ENCODE measurements at places on chromosomes 11 and 22.
A peak's percentile ranks its signal among the peaks of the same experiment; 100 is the strongest.

DNA sequence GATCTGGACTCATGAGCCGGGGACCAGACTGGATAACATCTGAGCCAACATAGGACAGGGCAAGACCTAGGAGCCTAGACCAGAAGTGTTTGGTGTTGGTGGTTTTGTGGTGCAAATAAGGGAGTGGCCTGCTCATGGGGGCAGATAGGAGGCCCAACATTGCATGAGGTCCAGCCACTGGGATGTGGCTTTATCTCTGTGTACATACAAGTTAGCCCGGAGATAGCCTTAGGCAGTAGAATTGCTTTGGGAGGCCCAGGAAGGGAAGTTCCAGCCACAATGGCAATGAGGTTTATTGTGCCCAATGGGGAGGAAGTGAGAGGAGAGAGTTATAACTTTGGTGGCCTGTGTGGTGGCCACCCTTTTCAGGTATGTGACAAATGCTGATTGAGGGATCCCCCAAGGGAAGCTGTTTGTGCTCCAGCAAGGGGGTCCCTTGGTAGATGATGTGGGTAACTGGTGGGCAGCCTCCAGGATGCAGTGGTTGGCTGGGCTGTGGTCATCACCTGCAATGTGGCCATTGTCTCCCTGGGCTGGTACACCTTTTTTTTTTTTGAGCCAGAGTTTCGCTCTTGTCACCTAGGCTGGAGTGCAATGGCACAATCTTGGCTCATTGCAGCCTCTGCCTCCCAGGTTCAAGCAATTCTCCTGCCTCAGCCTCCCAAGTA, 6.4 kb downstream of the LMO2 start:
- H3K27me3 ChIP-seq = peaks cover 31% of the 10 kb centered on the region
- no peaks in the 10 kb centered on the region for H3K4me1 ChIP-seq
- DNase-seq = no peak
- no peaks in the 10 kb centered on the region for H3K36me3 ChIP-seq

DNA sequence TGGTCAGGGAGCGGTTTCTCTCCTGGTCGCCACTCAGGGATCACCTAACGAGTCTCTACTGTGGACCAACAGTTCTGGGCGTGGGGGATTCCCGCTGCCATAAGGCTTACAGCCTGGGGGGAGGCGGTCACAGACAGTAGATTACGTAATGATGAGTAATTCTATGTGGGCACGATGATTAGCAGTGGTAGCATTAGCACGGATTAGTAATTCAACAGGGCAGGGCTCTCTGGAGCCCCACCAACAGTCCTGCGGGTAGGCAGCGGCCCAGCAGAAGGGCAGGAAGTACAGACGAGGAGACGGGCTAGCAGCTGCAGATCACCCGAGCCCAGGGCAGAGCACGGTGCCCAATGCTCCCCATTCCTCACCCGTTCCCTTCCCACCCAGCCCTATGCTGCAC, 3.6 kb downstream of the SHISAL1 start:
- DNase-seq = peak; percentile 43
- no peaks in the 10 kb centered on the region for H3K27me3 ChIP-seq
- peaks cover 54% of the 10 kb centered on the region for H3K4me1 ChIP-seq
- peak overlapping the region; percentile 80 for H3K27ac ChIP-seq
- H3K4me3 ChIP-seq = no peak overlapping the region

DNA sequence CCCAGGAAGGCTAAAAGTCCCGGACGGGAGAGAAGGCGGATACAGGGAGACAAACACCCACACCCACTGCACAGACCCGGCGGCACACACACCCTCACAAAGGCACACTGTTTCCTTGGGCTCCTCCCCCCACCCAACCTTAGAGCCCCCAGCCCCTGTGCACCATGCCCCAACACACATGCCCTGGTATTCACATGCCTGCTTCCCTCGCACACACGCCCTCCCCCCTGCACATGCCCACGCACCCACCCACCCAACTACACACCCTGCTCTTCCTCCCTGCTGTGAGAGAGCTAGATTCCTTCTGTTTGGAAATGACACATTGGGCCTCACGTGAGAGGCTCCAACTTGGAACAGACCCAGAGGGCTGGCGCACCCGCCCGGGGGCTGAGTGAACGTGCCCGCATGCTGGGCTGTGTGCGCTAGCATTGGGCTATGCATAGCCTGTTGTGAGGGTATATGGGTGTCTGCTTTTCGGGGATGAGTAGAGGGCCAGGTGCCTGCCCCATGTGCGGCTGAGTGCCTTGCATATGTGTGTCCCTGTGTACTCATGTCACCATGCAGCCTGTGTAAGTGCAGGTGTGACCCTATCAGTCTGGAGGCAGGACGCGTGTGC, 518 bp upstream of the CHRM1 start:
- peaks cover 35% of the 10 kb centered on the region for H3K4me1 ChIP-seq
- H3K27me3 ChIP-seq = peaks cover 53% of the 10 kb centered on the region
- no peak overlapping the region for H3K27ac ChIP-seq
- no peak overlapping the region for H3K4me3 ChIP-seq
- peak; percentile 35 for DNase-seq

DNA sequence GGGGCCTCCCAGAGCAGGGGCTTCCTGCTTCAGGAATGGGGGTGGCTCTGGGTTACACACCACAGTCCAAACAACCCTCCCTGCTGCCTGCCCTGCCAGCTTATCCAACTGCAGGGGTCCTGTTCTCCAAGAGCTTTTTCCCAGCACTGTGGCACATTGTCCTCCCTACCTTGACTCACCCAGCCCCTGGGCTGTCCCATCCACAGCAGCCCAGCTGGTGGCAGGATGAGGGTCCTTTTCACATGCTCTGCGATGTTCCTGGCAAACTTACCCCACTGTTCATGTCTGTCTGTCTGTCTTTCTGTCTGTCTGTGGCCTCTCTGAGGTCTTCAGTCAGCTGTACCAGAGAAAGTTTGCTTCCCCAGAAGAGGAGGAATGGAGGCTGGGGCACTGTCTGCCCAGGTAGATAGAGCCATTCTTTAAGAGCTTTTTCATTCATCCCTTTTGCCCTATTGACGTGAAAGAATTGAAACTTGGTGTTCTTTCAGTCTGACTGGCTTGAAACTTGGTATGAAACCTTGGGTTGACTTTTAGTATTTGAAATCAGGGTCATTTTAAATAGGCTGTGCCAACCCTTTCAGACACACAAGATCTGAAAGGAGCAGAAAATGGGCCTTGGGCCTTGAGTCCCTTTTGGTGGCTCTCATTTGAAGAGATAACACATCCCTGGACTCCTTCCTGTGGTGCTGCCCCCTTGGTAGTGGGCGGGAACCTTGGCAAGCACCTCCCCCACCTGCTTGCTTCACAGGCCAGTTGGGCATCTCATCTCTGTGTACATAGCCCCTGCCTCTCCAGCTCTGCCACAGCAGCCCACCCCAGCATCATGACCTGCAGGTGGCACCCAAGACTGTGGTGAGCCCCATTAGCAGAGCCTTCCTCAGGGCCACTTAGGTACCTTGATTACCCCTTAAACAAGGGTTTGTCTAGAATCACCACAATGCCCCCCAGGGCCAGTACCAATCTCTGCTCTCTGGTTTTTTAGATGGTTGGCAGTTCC, 74.6 kb upstream of the SUSD2 start:
- peak overlapping the region; percentile 48 for H3K27ac ChIP-seq
- peaks cover 2% of the 10 kb centered on the region for H3K36me3 ChIP-seq
- H3K4me1 ChIP-seq = peaks cover 14% of the 10 kb centered on the region
- peak; percentile 28 for DNase-seq
- H3K4me3 ChIP-seq = no peak overlapping the region
- H3K27me3 ChIP-seq = no peaks in the 10 kb centered on the region

GRCh38 chr11:117953024-117953671, 23.9 kb upstream of the TMPRSS13 start:
- no peak overlapping the region for H3K27ac ChIP-seq
- H3K4me3 ChIP-seq = no peak overlapping the region
- H3K4me1 ChIP-seq = peaks cover 15% of the 10 kb centered on the region
- no peak for DNase-seq

- H3K27ac ChIP-seq = no peak overlapping the region
- no peak overlapping the region for H3K4me3 ChIP-seq
- DNase-seq = no peak
- H3K27me3 ChIP-seq = no peaks in the 10 kb centered on the region
Measured at GRCh38 chr11:79510960-79511359, 70.1 kb upstream of the TENM4 start.

GRCh38 chr11:10492084-10492483, 37.0 kb downstream of the AMPD3 start:
- no peaks in the 10 kb centered on the region for H3K36me3 ChIP-seq
- H3K27ac ChIP-seq = no peak overlapping the region
- DNase-seq = no peak

DNA sequence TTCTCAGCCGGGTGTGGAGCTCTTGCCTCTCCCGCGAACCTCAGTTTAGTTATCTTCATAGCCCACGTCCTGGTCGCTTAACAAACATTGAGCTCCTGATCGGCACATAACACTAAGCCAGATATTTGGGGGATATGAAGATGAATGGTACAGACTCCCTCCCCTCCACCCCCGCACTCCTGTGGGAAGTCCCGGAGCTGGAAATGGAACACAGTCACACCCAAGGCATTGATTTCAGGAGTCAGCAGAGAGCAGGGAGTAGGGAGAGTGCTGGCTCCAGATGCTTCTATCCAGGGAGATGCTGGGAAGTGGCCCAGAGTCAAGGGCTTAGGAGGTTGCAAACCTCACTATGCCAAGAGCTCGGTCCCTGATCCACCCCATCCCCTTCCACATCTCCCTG, 26.1 kb upstream of the CABP7 start:
- no peak overlapping the region for H3K4me3 ChIP-seq
- H3K36me3 ChIP-seq = peaks cover 3% of the 10 kb centered on the region
- no peaks in the 10 kb centered on the region for H3K27me3 ChIP-seq
- no peak for DNase-seq
- H3K27ac ChIP-seq = no peak overlapping the region

DNA sequence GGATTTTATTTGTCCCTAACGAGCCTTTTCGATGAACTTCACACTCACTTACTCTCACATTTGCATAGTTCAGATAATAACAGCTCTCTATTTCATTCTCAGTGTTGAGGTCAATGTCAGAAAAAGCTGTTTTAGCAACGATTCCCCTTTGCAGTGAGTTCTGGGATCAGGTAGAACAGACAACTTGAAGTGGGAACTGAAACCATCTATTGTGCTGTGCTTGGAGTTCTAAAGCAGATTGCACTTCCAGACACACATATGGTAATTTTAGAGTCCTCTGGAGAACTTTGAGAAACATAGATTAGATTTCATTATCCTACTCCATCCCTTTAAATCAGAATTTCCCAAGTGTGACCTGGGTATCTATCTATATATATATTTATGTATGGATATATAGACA, 124.6 kb upstream of the BLID start:
- no peaks in the 10 kb centered on the region for H3K36me3 ChIP-seq
- no peak overlapping the region for H3K27ac ChIP-seq
- no peaks in the 10 kb centered on the region for H3K27me3 ChIP-seq
- H3K4me3 ChIP-seq = no peak overlapping the region

GRCh38 chr11:66221726-66222236, 46.7 kb upstream of the RAB1B start:
- H3K4me1 ChIP-seq = no peaks in the 10 kb centered on the region
- H3K36me3 ChIP-seq = no peaks in the 10 kb centered on the region
- DNase-seq = no peak

DNA sequence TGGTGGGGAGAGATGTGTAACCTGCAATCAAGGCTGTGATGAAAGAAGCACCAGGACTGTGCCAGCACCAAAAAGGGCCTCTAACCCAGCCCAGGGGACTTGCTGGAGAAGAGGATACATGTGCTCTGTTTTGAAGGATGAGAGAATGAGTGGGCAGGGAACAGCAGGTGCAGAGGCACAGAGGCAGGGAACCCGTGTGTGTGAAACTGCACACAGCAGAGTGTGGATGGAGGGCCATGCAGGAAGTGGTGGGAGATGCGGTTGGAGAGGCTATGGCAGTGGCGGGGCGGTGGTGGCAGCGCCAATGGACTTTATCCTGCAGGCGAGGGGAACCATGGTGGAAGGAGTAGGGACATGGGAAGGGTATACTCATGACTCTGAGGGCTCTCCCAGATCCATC, 25.2 kb upstream of the LRRC32 start:
- H3K4me1 ChIP-seq = no peaks in the 10 kb centered on the region
- no peaks in the 10 kb centered on the region for H3K36me3 ChIP-seq
- no peak for DNase-seq
- no peak overlapping the region for H3K4me3 ChIP-seq

GRCh38 chr11:82507288-82507687, 226.4 kb downstream of the FAM181B start:
- H3K4me3 ChIP-seq = no peak overlapping the region
- H3K36me3 ChIP-seq = no peaks in the 10 kb centered on the region
- H3K27me3 ChIP-seq = no peaks in the 10 kb centered on the region
- no peak for DNase-seq

DNA sequence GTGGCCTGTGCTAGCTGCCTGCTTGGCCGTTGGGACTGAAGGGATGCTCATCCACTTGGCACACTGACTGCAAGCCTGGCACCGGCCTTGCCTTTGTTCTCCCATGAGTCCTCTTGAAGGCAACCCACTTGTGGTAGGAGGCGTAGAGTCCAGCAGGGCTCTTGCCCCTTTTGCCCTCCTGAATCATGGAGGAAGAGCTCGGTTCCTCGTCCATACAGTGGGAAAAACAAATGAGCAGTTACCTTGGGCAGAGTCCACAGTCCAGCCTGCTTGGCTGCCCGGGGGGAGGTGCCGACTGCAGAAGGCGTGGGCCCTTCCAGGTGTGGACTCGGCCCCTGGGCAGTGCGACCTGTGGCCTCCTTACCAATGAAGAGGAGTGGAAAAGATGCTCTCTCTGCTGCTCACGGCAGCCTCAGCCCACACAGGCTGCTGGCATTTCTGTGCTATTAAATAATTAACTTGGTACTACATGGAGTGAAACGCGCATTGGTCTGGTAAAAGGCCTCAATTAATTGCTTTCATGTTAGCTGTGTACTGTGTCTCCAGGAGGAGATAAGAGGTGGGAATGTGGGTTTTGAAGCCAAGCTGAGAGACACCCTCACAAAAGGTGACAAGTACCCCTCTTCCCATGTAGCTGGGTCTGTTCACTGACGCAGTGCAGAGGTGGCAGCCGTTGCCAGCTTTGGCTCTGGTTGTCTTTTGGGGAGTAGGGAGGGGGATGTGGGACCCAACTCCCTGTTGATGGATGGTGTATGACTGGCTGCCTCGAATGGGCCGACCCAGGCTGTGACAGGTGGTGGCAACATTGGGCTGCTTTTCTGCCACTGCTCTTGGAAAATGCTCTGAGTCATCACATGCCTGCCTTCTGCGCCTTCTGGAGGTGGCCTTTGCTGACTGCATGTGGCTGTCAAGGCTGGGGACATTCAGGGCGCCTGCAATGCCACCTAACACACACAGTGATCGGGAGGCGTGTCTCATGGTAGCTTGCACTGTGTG, 26.8 kb upstream of the B3GAT1 start:
- no peak overlapping the region for H3K27ac ChIP-seq
- H3K27me3 ChIP-seq = peaks cover 5% of the 10 kb centered on the region

DNA sequence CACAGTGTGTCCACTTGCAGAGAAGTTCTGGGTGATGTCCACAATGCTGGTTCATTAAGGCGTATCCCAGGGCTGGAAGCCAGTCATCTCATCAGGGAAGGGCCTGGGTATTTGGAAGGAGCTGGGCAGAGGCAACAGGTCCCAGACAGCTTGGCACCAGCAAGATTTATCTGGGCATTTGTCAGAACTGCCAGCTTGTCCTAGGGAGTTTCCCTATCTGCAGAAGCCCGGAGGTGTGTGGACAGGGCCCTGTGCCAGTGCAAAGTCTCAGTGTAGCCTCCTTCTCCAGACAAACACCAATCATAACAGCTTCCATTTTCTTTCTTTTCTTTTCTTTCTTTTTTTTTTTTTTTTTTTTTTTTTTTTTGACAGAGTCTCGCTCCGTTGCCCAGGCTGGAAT, 125.3 kb upstream of the TIMP3 start:
- H3K4me3 ChIP-seq = no peak overlapping the region
- H3K4me1 ChIP-seq = no peaks in the 10 kb centered on the region
- no peak for DNase-seq
- no peaks in the 10 kb centered on the region for H3K36me3 ChIP-seq
- no peak overlapping the region for H3K27ac ChIP-seq
- no peaks in the 10 kb centered on the region for H3K27me3 ChIP-seq
